Naive B cell (primary cell): ENCODE measurements at places on chromosomes 11 and 22.

DNA sequence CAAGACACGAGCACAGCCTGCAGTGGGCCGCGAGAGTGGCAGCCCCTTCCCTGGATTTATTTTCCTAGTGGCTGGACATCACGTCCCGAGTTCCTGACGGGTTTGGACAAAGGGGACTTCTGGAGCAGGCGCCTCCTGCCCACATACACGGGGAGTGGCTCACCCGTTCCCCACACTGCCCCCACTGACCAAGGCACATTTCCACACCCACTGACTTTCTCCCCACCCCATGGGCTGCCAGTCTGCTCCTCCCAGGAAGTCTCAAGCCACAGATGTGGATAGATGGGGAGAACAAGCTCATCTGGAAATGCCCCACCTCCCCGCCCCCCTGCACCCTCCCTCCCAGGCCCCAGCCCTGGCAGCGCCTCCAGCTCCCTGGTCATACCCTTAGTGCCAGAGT is 34.0 kb upstream of the FADD start:
- DNase-seq = no peak

- no peak for DNase-seq
These were observed 91.6 kb upstream of the B3GAT1 start for GRCh38 chr11:134503596-134503995.

DNA sequence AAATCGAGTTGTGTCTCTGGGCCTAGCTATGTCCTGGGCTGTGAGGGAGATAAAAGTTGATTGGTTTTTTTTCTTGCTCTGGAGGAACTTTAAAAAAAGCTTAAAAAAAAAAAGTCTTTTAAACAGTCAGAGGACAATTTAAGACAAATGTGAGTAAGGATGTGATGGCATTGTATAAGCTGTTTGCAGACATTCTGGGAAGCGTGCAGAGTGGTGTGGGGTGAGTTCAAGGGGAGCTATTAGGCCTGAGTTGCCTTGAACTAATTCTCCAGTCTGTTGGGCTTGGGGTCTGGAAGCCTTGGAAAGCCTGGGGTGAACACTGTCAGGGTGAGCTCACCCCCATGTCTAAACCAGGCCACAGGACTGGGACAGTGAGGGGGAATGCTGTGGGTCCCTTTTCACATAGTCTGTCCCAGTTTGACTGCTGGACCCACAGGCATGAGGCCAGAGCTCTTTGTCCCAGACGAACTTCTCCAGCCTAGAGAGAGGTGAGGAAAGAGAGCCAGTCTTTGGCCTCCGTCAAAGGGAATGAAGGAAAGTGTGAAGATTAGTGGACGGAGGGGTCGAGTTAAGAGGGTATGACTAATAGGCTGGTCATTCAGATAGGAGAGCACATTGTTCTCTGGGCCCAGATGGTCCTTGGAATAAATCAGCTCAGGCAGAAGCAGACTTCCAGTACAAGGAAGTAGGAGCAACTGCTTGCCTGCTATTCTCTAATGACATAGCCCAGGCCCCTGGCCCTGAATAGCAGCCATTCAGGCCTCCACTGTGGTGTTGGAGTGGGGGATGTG is 76.4 kb upstream of the NNMT start:
- no peak for DNase-seq

GRCh38 chr11:103633819-103634590 is 402.4 kb upstream of the DDI1 start:
- DNase-seq = no peak

DNA sequence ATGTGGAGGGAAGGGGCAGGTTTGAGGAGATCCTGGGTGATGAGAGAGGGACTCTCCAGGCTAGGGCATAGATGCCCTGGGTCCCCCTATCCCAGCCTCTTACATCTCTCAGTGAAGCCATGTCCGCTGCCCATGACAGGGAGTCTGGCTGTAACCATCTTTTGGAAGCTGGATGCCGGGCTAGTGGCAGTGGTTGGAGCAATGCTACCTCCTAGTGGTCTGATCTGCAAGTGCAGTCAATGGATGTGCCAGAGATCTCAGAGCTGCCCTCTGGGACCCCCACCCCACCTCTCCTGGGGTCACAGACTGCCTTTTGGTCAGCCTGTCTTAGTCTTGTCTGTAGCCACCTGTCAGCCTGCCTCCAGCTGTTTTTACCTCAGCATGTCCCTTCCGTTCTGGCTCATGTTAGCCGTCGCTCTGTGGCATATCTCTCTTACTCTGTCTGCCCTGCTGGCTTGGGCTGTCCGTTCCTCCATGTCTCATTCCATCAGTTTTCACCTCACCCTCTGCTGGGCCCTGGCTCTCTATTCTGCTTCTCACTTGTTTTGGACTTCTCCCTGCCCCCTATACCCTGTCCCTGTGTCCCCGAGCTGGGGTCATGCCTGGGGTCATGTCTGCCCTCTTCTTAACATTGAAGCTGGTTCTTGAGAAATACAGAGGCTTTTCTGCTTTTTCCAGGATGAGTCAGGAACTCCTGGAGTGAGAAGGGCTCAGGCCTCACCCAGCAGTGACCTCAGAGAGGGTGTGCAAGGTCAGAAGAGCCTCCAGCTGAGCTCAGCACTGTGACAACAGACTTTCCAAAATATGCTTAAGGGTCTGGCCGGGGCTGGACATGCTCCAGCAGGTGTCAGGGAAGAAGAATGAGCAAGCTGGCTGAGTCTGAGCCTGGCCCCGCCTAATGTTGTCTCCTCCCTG is 52.0 kb upstream of the THY1 start:
- DNase-seq = peak; percentile 26

DNA sequence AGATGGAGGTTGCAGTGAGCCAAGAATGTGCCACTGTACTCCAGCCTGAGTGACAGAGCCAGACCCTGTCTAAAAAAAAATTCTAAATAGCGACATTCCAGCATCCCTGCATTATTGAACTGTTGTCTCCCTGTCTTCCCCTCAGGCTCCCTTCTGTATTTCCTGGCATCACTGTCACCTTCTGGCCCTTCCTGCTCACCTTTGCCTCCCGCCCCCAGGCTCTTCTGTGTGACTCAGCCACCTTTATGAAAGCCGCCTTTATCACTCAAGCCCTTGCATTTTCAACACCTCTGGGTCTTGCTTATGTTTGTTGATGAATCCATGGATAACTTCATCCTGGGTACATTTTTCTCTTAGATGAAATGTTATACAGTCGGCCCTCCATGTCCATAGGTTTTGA is 21.1 kb downstream of the UBASH3B start:
- DNase-seq = no peak

DNA sequence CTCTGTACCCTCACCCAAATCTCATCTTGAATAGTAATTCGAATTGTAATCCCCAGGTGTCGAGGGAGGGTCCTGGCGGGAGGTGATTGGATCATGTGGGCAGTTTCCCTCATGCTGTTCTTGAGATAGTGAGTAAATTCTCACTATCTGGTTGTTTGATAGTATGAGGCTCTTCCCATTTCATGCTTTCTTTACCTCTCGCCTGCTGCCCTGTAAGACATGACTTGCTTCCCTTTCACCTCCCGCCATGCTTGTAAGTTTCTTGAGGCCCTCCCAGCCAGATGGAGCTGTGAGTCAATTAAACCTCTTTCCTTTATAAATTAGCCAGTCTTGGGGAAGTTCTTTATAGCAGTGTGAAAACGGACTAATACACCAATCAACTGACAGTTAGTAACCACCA is 60.1 kb downstream of the FAM76B start:
- DNase-seq = no peak

- DNase-seq = no peak
These were observed 4.0 kb downstream of the CABP7 start for GRCh38 chr22:29723766-29724165.

- DNase-seq = no peak
These were observed 706.9 kb downstream of the METTL15 start for GRCh38 chr11:28815110-28815509.

GRCh38 chr11:117218133-117218915 is 13.5 kb downstream of the PCSK7 start:
- no peak for DNase-seq

- DNase-seq = no peak
These were observed 4.1 kb downstream of the NEU3 start for GRCh38 chr11:74992852-74993251.

DNA sequence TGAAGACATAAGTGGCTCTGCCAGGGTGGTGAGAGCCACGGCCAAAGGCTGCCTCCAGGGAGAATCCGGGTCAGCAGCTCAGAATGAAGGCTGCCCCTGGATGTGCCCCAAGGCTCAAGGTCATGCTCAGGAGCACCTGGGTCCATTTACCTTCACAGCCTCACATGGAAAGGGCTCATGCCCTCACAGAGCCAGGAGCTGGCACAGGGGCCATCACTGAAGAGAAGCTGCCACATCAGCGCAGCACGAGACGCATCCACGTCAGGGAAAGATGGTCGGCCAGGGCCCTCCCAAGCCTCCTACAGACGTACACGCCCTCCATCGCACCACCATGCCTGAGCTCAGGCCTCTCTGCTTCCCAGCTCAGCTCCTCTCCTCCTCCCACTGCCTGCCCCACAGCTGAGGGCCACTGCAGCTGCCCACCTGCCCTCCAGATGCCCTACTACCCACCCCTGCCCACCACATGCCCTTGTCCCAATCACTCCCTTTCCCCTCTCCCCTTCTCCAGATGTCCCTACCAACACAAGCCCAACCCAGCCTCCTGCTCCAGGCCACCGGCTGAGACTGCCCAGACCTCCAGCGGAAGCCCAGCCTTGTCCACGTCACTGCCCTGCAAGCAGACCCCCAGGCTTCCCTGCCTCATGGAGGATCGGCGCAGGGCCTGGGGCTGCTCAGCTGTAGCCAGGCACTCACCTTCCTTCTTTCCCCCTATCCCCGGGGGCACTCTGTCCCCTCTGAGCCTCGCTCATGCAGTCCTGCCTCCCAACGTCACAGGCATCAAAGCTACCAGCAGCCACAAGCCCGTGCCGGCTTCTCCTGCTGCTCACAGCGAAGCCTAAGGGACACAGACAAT is 144.1 kb downstream of the SHANK2 start:
- DNase-seq = no peak

- DNase-seq = no peak
These were observed 625.9 kb downstream of the TBC1D22A start for GRCh38 chr22:47388331-47388730.

GRCh38 chr22:26362471-26362870 is 66.6 kb upstream of the ASPHD2 start:
- no peak for DNase-seq
